ENCODE measurements at places on chromosomes 6 and 20.

DNA sequence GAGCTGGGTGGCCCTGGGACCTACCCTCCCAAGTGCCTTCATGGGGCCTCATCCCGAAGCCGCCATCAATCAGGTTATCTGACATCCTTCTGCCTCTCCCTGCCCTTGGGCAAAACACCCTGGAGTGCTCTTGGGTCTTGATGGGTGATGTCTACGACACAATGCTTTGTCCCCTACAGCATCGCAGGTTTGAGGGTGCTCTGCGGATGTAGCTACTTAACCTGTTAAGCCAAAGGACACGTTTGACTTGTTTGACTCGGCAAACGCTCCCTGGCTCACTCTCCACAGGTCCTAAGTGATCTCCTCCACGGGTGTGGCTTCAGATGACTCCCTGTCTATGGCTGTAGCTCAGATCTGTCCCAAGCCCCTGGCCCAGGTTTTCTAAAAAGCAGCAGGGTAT, 35.6 kb downstream of the TBC1D7 start:
- DNase-seq: no peak

DNA sequence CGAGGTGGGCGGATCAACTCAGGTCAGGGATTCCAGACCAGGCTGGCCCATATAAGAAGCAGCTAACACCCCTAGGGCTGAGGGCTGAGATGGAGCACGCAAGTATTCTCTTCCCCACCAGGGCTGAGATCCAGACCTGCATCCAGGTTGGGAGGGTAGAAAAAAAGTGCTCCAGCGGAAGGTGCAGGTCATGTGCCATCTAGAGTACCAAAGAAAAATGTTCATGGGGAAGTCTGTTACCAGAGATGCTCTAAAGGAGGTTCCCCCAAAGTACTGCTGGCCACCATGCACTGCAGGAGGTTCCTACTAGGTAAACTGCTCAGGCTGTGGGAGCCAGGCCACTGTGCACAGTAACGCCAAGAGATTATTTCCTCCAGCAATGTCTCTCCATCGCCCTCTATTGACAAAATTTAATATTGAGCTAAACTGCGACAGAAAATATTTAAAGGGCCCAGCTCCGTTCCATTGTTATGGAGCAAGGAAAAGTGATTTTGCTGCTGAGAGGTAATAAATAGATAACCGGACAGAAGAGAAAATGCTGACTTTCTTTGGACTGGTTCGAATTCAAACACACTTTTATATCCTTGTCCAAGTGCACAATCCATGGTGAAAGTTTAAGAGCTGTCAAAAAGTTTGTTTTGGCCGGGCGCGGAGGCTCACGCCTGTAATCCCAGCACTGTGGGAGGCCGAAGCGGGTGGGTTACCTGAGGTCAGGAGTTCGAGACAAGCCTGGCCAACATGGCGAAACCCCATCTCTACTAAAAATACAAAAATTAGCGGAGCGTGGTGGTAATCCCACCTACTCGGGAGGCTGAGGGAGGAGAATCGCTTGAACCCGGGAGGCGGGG, 159.9 kb downstream of the OR2B2 start:
- no peak for DNase-seq

GRCh38 chr6:8558953-8559352, 123.6 kb upstream of the SLC35B3 start:
- no peak for DNase-seq

DNA sequence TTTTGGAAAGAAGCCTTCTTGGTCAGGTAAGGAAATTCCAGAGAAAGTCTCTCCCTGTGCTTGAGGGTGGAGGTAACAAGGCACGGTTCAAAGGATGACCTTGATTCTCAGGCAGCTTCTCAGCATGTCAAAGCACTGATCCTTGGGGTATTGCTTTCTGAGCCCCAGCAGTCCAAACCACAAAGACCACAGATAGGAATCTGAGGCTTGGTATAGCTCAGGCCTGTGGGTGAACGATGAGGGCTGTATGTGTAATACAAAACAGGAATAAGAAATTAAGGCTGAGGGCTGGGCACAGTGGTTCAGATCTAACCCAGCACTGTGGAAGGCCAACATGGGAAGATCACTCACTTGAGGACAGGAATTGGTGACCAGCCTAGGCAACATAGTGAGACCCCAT, 70.2 kb upstream of the SLC22A1 start:
- DNase-seq: no peak

DNA sequence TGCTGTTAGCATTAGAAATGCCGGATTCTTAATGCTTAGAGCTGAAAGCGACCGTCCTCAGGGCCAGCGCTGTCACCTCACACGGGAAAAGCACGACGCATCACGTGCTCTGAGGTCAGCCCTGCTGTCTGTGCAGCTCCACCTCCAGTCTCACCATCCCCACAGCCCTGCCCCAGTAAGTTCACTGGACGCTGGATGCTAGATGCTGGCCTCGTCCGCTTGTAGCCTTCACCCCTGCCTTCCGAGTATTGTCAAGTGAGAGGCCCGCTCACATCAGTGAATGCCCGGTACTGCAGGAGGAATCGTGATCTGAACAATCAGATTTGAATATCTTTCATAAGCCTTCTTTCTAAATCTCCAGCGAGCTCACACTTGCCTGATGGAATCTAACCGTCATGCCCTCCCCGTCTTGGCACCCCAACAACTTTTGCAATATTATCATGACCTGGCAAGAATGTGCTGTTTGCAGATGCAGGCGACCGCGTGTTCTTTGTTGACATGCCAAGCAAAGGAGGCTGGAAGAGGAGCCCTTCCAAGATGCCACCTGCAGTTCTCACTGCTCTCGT, 64.9 kb downstream of the DLL1 start:
- DNase-seq: no peak

Measured in mucosa of descending colon (tissue), 3 donors.